ENCODE measurements at places on chromosomes 11 and 22.

GRCh38 chr11:10969387-10969786 is 111.5 kb upstream of the ZBED5 start:
- no peak for DNase-seq

DNA sequence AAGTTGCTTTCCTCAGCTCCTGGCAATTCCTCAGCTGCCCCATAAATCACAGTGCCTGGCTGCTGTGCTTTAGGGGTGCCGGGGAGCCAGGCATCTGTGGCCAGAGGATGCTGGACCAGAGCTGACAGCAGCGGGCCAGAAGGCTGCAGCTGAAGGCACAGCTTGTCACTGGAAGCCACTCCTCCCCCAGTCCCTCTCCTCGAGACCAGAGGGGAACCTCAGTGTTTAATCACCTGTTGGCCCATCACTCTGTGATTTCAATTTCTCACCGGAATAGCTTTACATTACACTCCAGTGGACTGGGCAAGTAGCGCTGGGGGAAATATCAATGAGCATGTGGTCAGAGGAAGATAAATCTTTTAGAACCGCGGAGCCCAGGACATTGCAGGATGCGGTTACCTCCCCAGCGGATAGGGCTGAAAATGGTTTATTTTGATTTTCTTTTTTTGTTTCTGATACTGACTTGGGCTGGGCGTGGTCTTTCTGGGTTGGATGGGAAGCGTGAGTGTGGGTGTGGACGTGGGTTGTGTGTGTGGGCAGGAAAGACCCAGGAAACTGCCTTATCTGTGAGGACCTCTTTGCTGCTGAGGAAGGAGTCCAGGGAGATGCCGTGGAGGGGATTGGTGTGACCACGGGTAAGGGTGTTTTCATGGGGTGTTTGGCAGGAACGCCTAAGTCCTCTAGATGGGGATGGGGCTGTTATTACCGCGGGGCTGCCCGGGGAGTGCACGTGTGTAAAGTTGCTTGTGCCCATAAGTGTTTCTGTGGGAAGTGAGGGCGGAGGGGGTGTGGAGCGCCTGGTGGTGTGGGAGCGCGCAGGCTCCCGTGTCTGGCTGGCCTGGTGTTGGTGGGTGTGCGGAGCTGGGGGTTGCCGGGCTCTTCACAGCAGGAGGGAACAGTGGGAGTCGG is 4.0 kb downstream of the DAGLA start:
- peak; percentile 78 for DNase-seq

- DNase-seq = no peak
Observed at GRCh38 chr11:131744847-131745246, 374.4 kb downstream of the NTM start.

DNA sequence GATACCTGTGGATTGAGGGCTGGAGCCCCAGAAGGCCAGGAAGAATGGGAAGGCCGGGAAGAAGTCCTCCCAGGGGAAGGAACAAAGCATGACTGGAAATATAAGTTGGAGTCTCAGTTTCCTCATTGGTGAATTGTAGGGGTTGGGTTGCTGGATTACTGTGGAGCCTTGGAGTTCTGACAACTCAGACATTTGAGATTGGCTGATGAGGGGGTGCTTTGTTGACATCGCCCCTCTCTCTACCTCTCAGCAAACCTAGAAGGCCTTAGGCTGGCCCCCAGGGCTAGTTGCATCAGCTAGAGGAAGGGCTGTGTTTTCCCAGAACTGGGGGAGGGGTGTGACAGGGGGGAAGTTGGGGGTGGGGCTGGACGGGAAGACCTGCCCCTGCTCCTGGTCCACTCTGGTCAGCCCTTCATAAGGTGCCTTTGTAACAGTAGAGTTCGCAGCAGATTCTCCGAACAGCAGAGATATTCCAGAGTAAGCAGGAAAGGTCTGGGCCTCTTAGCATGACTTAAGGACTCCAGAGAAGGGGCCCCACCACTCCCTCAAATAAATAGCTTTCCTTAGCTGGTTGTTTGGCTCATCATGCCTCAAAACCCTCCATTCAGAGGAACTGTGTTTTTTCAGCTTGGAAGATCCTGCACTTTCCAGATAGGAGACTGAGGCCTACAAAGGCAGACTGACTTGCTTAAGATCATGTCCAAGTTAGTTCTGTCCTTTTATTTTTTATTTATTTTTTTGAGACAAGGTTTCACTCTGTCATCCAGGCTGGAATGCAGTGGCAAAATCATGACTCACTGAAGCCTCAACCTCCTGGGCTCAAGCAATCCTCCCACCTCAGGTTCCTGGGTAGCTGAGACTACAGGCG is 12.5 kb upstream of the THRSP start:
- DNase-seq = no peak

DNA sequence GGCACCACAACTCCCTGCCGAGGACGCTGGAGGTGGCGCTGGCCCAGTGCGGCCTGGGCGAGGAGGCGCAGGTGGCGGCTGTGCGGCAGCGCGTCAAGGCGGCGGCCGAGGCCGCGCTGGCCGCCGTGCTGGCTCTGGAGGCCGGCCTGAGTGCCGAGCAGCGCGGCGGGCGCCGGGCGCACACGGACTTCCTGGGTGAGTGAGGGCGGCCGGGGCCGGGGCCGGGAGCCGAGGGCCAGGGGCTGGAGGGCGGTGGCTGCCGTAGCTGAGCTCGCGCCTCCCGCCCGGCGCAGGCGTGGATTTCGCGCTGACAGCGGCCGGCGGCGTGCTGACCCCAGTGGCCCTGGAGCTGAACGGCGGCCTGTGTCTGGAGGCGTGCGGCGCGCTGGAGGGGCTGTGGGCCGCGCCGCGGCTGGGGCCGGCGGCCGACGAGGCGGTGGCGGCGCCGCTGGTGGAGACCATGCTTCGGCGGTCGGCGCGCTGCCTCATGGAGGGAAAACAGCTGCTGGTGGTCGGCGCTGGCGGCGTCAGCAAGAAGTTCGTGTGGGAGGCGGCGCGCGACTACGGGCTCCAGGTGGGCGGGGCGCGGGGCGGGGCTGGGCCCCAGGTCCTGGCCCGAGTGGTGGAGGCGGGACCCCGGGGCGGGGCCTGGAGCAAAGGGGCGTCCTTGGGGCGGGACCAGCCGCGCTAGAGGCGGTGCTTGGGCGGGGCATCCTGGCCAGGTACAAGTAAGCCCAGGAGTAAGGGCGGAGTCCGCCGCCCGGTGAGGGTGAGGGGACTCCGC is 5.4 kb downstream of the CARNS1 start:
- DNase-seq = peak; percentile 99

DNA sequence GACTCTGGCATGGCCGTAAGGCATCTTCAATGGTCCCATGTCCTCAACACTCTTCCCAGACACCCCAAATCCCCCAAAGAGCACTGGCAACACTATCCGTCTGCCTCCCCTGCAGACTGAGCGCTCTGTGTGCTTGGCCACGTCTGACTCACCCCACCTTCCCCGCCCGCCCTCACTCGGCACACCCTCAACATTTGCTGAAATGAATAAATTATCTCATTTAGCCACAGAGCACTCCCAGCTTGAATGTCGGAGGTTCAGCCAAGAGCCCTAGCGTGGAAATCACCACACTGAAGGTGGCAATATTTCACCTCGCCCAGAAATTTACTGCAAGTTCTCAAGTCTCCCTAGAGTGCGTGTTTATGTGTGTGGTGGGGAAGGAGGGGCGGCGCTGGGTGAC is 46.6 kb upstream of the TCF20 start:
- DNase-seq = peak; percentile 25

GRCh38 chr11:83047515-83048225 is 24.0 kb downstream of the RAB30 start:
- no peak for DNase-seq

- no peak for DNase-seq
Observed at GRCh38 chr22:49303781-49304461, 523.8 kb downstream of the BRD1 start.

DNA sequence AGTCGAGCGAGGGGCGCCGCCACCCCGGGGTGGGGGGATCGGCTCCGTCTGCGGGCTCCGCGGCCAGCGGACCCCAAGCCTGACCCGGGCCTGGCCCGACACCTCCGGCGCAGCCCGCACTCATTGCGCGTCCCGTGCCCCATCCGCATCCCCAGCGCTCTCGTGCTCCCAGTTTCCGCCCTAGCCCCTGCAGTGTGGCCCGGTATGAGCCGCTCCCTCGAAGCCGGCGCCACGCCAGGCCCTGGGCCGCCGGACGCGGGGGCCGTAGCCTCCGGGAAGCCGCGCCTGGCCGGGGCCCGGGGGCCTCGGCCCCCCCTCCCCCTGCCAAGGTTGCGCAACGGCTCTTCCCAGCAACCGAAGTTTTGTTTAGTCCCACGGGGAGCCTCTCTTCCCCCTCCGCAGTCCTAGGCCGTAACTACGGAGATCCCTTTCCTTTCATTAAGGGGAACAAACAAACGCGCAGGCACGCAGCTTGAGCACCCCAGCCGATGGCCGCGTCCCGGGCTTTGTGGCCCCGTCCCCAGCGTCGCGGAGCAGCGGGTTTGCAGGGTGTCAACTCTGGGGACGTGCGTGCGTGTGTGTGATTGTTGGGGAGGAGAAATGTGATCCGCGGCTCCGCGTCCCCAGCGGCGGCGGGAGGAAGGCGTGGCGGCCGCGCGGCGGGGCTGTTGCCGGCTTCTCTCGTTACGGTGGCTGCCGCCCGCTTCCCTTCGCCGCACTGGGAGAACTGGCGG is 883 bp downstream of the HIPK3 start:
- DNase-seq = peak; percentile 62

DNA sequence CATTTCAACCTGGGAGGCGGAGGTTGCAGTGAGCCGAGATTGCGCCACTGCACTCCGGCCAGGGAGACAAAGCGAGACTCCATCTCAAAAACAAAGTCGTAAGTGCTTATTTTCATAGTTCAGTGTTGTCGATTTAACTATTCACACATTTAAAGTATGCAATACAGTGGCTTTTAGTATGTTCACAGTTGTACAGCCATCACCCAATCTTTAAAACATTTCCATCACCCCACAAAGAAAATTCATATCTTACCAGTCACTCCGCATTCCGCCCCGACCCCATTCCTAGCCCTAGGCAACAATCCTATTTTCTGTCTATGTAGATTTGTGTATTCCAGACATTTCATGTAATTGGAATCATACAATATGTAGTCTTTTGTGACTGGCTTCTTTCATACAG is 11.9 kb downstream of the IPO7 start:
- DNase-seq = no peak

- no peak for DNase-seq
Observed at GRCh38 chr22:35837101-35837727, 119.5 kb downstream of the APOL5 start.

GRCh38 chr11:123139206-123139605 is 55.8 kb downstream of the CLMP start:
- no peak for DNase-seq

GRCh38 chr11:578276-579035 is 2.2 kb downstream of the PHRF1 start:
- DNase-seq = no peak

DNA sequence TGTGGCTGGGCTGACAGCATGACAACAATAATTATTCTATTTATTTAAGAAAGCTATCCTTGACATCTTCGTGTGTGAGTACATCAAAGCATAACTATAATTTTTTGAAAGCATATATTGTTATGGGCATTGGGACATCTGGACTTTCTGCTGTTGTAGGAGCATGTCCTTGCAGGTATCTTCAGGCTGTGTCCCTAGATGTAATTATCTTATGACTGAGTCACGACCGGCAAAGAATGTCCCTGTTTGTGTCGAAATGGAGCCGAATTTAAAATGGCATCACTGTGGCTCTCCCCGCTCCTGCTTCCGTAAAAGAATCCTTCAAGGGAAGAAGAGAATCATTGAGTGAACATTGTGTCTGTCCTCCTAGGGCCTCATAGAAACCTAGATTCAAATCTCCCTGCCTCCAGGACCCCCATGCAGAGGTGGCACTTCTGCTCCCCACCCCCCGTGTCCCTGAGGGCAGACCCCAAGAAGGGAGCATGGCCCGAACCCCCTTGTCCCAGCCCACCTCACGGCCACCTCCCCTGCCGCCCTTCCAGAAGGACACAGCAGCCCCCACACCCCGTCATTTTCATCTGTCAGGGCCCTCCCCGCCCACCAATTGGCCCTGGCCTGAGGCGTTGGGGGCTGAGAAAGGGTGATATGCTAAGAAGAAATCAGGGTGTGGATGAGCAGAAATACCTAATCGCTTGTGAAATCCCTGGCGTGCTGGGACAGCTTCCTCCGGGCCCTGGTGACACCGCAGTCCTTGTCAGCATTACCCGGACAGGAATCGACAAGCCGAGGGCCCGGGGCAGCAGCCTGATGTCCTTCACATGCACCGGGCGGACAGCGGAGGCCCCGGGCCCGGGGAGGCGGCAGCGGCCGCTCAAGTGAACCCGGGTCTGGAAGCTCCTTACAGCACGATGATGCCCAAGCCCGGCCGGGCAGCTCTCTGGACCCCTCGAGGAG is 48.6 kb upstream of the SLC22A12 start:
- DNase-seq = no peak

GRCh38 chr11:7436657-7437056 is 48.6 kb upstream of the OLFML1 start:
- no peak for DNase-seq
